ENCODE measurements at places on chromosomes 16 and 17.

DNA sequence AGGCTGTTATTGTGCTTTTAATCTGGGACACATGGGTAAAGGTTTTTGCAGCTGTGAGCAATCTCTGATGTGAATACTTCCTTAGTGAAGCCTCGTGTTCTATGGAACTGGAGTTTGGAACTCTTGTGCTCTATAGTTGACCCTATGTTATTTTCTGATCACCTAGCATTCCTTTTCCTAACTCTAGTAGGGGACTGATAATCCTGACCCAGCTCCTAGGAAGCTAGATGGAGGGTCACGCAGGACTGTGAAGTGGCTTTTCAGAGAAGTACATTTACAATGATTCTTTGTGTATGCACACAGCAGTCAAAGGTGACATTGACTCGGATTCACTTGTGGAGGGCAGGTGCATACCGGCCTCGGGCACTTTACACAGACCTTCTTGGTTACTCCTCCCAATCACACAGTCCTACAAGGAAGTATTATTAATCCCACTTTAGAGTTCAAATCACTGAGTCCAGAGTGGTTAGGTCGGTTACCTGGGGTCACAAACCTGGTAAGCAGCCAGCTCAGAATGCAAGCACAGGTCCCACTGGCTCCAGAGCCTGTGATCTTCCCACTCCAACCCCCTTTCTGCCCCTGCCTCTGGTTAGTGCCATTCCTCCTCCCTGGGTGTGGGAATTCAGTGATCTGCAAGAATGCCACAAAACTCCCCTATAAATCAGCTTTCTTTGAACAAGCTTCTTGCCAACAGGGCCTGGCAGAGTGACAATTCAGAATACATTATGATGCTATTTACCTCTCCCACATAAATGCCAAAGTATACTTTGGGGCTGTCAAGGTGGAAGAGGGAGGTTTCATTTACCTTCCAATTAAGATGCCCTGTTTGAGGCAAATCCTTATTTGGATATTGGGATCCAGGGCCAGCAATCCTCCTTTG lies 7.1 kb downstream of the CHD9NB start:
- no peak for DNase-seq

GRCh38 chr17:43471585-43472160 lies 12.1 kb upstream of the DHX8 start:
- DNase-seq: peak; percentile 66

- DNase-seq: no peak
These were observed 12.4 kb upstream of the SUPT4H1 start for GRCh38 chr17:58364270-58364942.

DNA sequence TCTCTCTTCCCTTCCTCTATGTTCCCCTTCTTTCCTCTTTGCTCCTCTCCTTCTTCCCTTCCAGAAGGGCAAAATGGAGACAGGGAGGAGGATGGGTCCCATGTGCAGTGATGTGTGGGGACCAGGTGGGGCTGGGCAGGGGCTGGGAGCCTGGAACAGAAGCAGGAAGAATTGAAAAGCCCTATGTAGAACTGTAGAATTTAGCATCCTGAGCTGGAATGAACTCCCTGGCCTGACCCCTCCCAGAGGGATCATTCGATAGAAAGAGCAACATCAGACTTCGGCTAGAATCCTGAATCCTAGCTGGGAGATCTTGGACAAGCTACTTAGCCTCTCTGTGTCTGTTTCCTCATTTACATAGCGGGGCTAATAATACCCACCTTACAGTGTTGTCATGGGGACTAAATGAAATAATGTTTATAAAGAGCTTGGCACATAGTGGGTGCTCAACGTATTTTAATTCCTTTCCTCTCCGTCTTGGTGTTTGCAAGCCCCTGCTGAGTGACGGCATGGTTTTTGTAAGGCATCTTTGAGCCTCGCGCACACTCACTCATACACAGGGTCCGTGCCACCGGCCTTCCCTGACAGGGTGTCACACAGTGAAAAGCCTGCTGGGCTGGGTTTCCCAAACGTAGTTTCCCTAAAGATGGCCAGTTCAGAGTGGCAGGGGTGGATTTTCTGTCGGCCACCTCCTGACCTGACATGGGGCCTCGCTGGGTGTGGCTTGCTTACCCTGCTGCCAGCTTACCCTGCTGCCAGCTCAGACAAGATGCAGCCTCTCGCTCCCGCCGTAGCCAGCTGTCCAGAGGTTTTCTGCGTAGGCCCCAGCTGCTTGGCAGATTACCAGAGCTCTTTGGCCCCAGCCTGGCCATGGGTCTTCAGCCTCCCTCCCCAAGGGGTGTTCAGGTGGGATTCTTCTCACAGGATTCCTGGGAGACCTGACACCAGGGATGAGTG lies 6.1 kb upstream of the ARHGAP23 start:
- DNase-seq: no peak

GRCh38 chr17:3276126-3276525 lies 22.0 kb downstream of the OR3A1 start:
- no peak for DNase-seq

DNA sequence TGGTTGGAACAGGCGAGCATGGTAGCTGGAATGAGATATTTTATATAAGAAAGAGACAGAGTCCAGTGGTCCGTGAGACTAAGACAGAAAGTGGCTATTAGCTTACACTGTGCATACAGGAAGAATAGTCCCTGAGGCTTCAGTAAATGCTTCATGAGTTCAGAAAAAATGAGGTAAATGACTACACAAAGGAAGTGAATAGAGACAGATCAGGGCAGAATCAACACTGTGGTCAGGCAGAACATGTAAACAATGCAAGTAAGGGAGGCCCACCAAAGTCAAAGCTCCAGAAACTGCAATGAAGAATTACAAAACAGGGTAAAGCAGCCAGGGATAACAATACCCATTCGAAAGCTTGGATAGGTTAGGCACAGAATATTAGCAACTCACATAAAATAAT lies 4.8 kb downstream of the ABCA10 start:
- peak; percentile 90 for DNase-seq

- no peak for DNase-seq
These were observed 7.4 kb downstream of the ELOB start for GRCh38 chr16:2769675-2770056.

DNA sequence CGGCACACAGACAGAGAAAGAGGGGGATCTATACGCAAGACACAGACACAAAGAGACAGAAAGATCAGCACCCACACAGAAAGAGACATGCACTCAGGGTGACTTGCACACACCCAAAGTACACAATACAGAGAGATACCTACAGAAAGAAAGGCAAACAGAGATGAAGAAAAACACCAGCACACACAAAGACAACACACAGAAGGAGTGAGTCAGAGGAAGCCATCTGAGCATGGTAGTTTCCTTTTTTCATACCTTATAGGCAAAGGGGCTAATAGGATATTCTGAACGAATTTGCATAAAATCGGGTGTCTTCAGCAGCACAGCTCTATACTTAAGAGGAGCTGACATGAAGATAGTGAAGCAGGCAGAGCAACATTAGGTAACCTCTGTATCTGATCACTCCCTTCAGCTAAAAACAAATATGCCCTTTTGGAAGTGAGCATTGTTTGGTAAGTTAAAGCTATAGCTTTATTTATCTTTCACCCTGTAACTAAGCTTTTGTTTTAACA lies 198.6 kb downstream of the AATF start:
- DNase-seq: peak; percentile 55

DNA sequence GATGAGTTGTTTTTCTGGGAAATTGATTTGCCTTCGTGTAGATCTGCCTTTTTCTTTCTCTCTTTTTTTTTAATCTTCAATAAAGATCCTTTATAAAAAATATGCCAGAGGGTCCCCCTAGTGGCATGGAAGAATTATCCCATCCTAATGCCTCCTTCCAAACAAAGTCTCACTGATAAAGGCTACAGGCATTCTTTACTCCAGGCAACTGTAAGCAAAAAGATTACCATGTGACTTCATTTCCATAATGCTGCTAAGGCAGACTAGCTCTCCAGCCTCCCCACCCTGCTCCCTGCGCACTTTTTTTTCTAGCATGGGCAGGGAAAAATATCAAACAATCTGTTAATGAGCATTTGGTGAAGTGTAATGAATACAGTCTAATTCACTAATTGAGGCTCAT lies 220.2 kb upstream of the CDH8 start:
- DNase-seq: no peak

- DNase-seq: peak; percentile 8
These were observed 25.0 kb downstream of the FBXL20 start for GRCh38 chr17:39376434-39376833.

GRCh38 chr16:56600398-56600999 lies 7.9 kb upstream of the MT2A start:
- DNase-seq: peak; percentile 65

- no peak for DNase-seq
These were observed 7.1 kb upstream of the DCAF7 start for GRCh38 chr17:63542942-63543821.

DNA sequence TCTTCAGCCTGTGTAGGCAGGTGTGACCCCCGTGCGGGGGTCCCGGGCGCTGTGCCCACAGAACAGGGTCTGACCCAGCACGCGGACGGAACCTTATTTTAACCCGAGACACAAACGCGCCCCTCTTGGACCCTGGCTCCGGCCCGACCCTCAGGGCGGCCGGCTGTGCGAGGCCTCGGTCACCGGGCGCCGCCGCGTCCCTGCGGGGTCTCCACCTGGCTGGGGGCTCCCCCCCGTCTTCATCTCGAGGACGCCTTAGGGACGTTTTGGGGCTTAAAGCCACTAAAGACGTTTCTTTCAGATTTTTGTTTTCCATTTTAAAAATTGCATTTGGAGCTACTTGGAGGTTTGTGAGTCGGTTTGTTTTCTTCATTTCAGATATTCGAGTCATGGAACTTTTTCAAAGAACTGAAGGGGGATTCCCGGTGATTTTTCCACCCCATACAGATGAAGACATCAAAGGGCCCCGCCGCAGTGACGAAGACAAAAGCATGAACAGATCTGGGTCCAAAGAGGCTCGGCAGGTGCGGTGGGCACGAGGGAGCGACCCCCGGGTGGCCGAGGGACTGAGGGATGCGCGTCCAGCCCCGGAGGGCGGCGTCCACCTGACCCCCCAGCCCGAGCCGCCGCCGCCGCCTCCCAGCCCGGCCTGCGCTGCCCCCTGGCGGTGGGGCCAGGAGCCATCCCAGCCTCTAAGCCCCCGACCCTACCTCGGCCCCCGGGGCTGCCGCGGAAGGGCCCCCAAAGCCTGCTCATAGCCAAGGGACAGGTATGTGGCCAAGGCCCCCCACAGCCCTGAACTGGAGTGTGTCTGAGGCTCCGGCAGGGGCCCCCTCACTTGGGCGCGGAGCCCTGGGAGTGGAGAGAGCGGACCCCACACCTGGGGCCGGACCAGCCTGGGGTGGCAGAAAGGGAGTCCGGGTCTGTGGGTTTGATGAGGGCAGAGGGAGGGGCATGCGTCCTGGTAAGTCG lies 3.8 kb upstream of the CD7 start:
- no peak for DNase-seq

GRCh38 chr16:500709-501108 lies 26.8 kb upstream of the CAPN15 start:
- no peak for DNase-seq

DNA sequence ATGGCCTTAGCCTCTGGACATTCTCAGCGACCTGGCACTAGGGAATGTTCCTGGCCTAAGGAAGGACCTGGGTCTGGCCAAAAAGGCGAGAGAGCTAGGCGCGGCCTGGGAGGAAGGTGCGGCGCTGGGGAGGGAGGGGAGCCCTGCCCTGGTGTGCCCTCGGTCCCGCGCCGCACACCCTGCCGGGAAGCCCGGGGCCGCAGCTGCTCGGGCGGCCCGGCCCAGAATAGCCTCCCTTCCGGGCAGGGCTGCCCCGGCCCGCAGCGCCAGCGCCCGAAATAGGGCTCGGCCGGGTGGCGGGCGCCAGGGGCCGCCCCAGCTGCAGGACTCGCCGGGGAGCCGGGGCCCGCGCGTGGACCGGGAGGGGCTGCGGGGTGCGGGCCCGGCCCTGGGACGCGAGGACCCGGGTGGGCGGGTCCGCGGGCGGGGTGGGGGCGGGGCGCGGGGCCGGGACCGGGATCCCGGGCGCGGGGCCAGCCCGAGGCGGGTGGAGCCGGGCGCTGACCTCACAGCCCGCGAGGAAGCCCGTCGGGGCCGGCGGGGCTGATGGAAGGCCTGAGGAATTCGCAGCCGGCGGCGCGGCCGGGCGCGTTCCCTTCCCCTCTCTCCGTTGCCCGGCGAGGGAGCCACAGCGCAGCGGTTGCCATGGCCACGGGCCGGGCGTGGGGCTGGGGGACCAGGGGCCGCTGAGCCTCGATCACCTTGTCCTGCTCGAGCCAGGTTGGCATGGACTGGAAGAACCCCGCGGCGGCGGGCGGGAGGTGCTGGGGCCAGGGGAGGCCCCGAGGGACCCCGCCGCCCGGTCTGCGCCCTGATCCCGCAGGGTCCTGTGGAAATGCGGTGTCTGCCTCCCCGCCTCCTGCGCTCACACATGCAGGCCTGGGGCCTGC lies 18.1 kb downstream of the SOCS3 start:
- DNase-seq: peak; percentile 77

DNA sequence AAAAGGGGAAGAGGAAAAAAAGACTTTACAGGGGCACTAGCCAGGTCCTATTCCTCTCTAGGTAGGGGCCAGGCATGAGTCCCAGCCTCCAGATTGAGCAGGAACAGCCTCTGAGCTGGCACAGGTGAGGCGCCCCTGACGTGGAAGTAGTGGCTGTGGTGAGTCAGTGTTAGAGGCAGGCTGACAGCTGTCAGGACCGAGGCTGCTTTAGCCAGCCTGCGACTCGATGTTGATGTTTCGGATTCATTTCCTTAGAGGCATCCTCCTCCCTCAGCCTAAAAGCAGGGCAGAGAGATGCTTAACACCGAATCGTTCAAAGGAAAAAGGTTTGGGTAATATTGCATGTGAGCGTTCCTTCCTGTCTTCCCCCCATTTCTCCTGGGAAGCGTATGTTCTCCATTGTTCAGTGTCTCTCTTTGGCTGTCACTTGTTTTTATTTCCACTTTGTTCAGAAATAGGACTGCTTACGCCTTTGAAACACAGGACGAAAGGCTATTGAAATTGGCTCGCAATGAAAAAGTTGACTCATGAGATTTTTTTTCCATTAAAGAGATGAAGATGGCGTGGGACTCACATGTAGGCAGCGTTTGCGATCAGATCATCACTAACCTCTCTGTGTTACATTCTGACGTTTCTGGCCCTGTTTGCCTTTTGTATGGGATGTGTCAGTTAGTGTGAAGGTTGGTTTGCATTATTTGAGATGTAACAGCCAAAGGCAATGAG lies 1.3 kb downstream of the KIAA0513 start:
- peak; percentile 32 for DNase-seq

DNA sequence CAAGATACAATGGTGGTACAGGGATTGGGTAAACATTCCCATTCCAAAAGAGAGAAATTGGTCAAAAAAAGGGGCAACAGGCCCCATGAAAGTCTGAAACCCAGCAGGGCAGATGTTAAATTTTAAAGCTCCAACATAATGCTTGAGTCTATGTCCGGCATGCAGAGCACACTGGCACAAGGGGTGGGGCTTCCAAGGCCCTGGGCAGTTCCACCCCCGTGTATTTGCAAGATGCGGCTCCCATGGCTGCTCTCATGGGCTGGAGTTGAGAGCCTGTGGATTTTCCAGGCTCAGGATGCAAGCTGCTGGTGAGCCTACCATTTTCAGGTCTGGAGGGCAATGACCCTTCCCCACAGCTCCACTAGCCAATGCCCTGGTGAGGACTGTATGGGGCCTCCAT lies 27.9 kb upstream of the RAI1 start:
- DNase-seq: no peak
